ENCODE measurements at places on chromosomes 2 and 18. TPM values are rescaled to one million over a fixed set of nuclear protein-coding genes. Genes with fewer than 3 reads are reported as not detected.

DNA sequence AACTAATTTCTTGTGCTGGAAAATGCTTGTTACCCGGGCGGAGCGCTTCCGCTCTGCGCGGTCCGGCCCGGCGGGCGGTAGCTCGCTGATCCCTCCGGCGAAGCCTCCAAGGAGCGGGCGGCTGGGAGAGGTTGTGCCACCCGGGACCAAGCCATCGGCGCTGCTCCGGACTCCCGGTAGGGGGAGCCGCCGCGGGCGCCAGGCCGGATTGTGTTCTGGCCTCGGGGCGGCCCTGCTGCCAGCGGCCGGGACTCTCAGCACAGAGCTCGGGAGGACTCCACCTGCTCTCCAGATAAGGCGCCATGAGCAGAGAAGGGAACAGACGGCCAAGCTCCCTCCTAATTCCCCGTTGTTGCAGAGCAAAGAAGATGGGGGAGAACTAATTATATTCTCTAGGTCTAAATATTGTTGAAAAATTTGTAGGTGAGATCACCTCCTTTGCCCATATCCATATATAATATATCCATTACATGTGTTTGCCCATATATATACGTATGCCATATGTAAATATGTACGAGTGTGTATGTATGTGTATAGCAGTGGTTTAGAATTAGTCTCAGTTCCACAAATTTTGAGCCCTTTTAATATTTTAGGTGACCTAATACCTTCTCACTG, 13.8 kb upstream of the SATB2 start:
- peak; percentile 47 for ATAC-seq

- ATAC-seq = peak; percentile 80
Measured at GRCh38 chr18:35811896-35812295, 160.6 kb upstream of the RMP24 start.

- no peak for ATAC-seq
Measured at GRCh38 chr2:69499242-69499641, 62.0 kb upstream of the NFU1 start.

Gene IL37
- total RNA-seq = not detected

Gene GPR17
- not detected for total RNA-seq

DNA sequence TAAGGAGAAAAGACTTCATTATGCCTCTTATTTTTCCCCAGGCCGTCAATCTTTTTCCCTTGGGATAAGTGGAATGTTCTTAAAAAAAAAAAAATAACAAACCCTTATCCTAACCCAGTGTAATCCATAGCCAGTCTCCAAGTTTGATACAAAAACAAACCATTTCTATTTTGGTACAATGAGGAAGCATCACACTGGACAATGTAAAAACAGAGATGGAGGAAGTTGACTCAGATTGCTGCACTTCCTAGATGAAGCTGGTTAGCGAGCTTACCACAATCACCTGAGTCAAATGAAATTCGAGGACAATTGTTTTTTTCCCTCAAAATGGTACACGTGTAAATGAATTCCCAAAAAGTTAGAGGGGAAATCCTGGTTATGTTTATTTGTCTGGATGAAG, 259.7 kb downstream of the TCF4 start:
- ATAC-seq = peak; percentile 48

GRCh38 chr2:41736105-41736567, 311.7 kb upstream of the PKDCC start:
- no peak for ATAC-seq

Gene GPN1
- total RNA-seq = 26.5 TPM

Gene CDH2
- total RNA-seq = not detected

DNA sequence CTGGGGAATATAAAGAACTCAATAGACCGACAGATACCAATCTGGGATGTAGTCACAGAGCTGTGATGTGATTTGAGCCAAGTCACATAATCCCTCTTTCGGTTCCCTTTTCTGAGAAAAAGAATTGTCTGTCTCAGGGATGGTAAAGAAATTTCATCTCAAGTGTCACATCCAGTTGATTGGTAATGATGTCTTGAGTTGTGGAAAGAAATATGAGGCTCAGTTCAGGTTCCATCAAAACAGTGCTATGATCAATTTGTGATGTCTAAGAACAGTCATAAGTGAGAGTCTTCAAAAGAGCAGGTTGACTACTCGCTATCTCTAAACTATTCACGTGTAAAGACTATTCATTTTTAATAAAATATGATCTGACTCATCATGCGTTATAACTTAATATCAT, 223.3 kb downstream of the METTL4 start:
- ATAC-seq = no peak

- ATAC-seq = no peak
Measured at GRCh38 chr2:85263591-85263990, 64.2 kb downstream of the TGOLN2 start.

DNA sequence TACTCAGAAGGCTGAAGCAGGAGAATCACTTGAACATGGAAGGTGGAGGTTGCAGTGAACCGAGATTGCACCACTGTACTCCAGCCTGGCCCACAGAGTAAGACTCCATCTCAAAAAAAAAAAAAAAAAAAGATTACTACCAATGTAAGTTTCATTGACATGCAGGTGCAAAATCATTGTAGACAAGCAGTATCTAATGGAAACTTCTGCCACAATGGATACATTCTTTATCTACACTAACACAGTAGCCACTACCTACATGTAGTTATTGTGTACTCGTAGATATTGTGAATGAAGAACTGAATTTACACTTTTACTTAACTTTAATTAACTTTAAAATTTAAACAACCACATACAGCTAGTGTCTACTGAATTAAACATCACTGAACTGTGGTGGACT, 10.6 kb downstream of the PPP3R1 start:
- ATAC-seq = no peak

- ATAC-seq = peak; percentile 11
Measured at GRCh38 chr2:71934595-71935261, 212.9 kb downstream of the CYP26B1 start.

- ATAC-seq = no peak
Measured at GRCh38 chr2:60629801-60630385, 76.4 kb upstream of the BCL11A start.

GRCh38 chr2:121297217-121297830, 12.3 kb upstream of the TFCP2L1 start:
- peak; percentile 65 for ATAC-seq

Gene SCTR
- not detected for total RNA-seq

DNA sequence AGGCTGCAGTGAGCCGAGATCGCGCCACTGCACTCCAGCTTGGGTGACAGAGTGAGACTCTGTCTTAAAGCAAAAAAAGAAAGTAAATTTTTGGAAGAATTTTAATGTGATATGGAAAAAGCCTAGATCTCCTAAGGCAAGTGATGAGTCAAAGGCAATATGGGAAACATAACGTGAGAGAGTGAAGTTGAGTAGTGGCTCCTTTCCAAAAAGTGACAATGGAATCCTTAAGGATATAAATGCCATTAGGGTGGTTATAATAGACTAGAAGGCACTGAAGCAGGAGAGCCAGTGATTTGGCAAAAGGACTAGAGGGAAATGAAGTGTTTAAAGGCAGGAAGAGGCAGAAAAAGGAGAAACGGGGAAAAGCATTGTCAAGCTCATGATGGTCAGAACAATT, 25.6 kb downstream of the ARHGAP28 start:
- ATAC-seq = no peak

Gene MYO3B
- 0.24 TPM for total RNA-seq

DNA sequence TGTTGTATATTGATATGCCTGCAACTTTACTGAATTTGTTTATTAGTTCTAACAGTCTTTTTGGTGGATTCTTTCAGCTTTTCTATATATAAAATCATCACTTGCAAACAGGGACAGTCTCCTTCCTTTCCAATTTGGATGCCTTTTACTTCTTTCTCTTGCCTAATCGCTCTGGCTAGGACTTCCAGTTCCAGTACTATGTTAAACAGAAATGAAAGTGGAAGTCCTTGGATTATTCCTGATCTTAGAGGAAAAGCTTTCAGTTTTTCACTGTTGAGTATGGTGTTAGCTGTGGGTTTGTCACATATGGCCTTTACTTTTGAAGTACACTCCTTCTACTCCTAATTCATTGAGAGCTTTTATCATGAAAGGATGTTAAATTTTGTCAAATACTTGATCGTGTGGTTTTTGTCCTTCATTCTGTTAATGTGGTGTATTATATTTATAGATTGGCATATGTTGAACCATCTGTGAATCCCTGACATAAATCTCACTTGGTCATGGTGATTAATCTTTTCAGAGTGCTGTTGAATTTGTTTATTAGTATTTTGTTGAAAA, 52.9 kb downstream of the REL start:
- no peak for ATAC-seq

- ATAC-seq = no peak
Measured at GRCh38 chr2:232473467-232473890, 14.2 kb downstream of the ECEL1 start.

- no peak for ATAC-seq
Measured at GRCh38 chr2:232731470-232731869, 34.3 kb downstream of the GIGYF2 start.

GRCh38 chr2:113126845-113127645, at the start of gene IL1RN:
Gene IL1RN (plus strand): TSS chr2:113127598. CDS start chr2:113127625, 27 bp downstream.
- ATAC-seq = no peak

- peak; percentile 75 for ATAC-seq
Measured at GRCh38 chr2:119517433-119517832, 6.8 kb downstream of the SCTR start.

Gene MFSD2B
- not detected for total RNA-seq

GRCh38 chr18:23302851-23303527, 150.1 kb upstream of the RIOK3 start:
- peak; percentile 26 for ATAC-seq

Gene IL1R1
- 19.1 TPM for total RNA-seq

Gene SYT4
- total RNA-seq = not detected

DNA sequence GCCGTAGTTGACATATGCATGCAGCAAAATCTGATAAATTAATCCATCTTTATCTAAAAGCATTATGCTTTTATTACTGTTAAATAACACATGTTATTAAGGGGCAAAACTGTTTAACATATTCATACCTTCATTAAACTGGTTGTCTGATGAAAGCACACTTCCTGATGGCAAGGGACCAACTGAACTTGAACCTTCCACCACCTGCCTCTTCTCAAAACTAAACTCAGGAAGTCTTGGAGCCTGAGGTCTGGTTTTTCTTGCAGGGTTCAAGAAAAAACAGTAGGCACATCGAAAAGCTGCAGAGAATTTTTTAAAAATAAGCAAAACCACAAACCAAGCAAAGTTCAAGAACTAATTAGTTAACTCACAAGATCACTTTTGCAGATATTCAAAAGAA, 64.9 kb downstream of the LNPK start:
- no peak for ATAC-seq

DNA sequence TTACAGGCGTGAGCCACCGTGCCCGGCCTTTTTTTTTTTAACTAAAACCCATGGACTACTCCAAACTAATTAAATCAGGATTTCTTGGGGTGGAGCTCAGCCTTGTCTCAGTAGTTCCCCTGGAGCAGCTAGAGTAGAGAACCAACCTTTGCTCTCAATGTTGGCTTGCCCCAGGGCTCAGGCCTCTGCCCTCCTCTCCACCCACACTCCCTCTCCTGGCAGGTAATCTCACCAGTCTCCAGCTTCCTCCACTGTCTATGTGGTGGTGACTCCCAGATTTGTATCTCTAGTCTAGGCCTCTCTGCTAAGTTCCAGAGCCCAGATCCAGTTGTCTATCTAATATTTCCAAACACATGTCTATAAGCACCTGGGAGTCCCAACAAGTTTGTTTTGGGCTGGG, 9.6 kb upstream of the MTA3 start:
- ATAC-seq = peak; percentile 49

DNA sequence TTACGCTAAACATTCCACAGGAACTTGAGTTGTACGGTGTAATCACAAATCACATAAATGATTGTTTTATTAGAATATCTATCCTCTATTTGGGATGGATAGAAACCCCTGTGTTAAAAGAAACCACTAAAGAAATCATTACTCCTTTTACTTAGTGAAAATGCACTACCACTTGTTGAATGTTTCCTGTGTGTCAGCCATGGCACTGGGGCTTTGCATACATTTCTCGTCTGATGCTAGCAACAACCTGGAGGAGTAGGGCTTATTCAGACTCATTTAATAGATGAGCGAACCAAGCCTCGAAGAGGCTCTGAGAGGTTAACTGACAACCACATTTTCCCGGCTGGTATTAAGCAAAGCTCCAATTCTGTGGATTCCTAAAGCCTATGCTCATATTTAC, 60.5 kb upstream of the PELI1 start:
- no peak for ATAC-seq

DNA sequence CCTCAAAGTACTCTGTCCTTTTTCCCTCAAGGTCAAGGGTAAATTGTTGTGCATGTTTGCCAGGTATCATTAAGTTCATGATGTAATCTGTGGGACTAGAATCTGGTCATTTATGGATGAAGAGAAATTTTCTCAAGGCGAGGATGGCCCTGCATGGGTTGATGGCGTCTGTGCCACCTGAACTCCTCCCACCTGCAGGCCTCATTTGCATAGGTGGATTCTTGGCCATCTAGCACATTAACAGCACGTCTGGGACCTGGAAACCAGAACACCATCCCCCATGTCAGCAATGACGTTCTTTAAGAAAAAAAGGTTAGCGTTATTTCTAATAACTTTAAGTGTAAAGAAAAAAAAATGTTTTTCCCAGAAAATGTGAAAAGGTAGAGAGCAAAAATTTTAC, 145.8 kb downstream of the ESCO1 start:
- no peak for ATAC-seq

Gene SERPINB4
- total RNA-seq = 418 TPM

GRCh38 chr2:109123586-109124201, 5.3 kb upstream of the SH3RF3 start:
- no peak for ATAC-seq

DNA sequence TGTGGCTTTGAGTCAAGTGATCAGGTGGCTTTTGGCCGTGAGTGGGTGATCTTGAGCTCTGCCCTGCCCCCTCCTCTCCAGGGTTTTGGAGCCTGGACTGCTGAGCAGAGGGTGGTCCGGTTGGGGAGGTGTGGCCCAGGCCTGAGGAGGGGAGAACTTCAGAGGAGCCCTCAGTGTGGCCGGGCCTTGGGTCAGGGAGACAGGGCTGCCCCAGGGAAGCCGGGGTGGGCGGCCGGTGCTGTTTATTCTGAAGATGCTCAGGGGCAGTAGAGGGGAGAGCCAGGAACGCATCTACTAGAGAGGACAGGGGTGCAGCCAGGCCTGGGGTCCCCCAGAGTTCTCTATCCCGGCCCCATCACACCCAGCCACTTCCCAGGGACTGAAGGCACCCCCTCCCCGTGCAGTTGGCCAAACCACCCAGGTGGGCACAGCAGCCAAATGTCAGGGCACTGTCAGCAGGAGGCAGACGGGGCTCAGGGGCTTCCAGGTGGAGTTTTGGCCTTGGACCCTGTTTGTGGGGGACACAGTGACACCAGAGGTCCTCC, 963 bp downstream of the ERFE start:
- no peak for ATAC-seq

Gene NT5DC4
- not detected for total RNA-seq

- ATAC-seq = no peak
Measured at GRCh38 chr18:25454270-25454659, 102.3 kb upstream of the ZNF521 start.

DNA sequence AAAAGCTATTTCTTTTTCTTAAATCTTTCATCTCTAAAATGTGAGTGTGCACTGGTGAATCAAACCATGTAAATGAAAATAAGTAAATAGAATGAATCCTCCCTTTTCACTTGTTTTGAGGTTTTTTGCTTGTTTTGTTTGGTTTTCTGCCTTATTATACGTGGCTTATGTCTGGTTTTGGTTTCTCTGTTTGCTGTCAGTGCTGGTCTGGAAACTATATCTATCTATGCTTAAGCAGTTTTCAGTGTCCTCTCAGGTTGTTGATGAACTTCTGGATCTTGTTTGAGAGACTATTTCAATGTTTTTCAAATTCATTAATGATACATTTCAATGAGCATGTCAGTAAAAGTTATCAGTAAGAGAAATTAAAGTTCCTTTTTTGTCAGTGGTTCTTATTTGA, 48.1 kb upstream of the TNFRSF11A start:
- ATAC-seq = no peak
